Skin of body (tissue), 3 donors: ENCODE measurements at places on chromosomes 3 and 15. TPM values are rescaled to one million over a fixed set of nuclear protein-coding genes. Genes with fewer than 3 reads are reported as not detected.

Gene DPPA2
- total RNA-seq, result not detected

Gene TEX9
- total RNA-seq, result 12.2 TPM

Gene AQP9
- 7.3 TPM for total RNA-seq

Gene KBTBD13
- 0.30 TPM for total RNA-seq

Gene PAK6
- 8.4 TPM for total RNA-seq

Gene RTP4
- total RNA-seq, result 0.79 TPM

Gene LMLN
- total RNA-seq, result 5.2 TPM

Gene SLC9A9
- total RNA-seq, result 35.2 TPM

Gene SCG5
- total RNA-seq, result 5.0 TPM

Gene ACP3
- total RNA-seq, result 21.8 TPM
